ENCODE measurements at places on chromosomes 12 and 14. TPM values are rescaled to one million over a fixed set of nuclear protein-coding genes. Genes with fewer than 3 reads are reported as not detected.

DNA sequence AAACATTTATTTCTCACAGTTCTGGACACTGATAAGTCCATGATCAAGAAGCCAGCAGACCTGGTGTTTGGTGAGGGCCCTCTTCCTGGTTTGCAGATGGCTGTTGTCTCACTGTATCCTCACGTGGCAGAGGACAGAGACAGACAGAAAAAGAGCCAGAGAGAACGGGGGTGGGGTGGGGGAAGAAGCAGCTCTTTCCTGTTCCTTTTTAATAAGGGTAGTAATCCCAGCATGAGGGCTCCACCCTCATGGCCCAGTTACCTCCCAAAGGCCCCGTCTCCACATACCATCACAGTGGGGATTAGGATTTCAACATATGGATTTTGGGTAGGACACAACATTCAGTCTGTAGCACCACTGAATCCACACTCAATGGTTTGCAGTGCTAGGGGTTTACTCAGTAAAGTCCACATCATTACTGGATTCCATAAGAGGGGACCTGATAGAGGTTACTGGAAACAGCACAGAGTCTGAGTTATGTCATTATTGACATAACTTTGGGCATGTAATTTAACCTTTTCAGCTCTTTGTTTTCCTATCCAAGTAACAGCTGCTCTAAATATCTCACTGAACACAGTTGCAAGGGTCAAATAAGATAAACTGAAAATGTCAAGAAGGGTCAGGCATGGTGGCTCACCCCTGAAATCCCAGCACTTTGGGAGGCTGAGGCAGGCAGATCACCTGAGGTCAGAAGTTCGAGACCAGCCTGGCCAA, 53.2 kb downstream of the RPAP3 start:
- DNase-seq, result no peak
- H3K36me3 ChIP-seq, result no peaks in the 10 kb centered on the region
- no peak overlapping the region for H3K4me3 ChIP-seq

GRCh38 chr14:100078216-100078803, 13.1 kb downstream of the EVL start:
- peaks cover 93% of the 10 kb centered on the region for H3K4me1 ChIP-seq
- peak overlapping the region; percentile 94 for H3K27ac ChIP-seq
- no peak for DNase-seq
- H3K36me3 ChIP-seq, result peaks cover 60% of the 10 kb centered on the region
- peak overlapping the region; percentile 76 for H3K4me3 ChIP-seq
- H3K27me3 ChIP-seq, result no peaks in the 10 kb centered on the region

Gene ALG10
- total RNA-seq, result 20.6 TPM

Gene CCDC177
- not detected for total RNA-seq

Data from activated naive CD8-positive, alpha-beta T cell treated with anti-CD3 and anti-CD28 coated beads for 36 hours (primary cell).